CD4-positive, alpha-beta T cell treated with Interleukin-6 at 100 ng/mL for 8 hours (primary cell): ENCODE measurements at places on chromosomes 13 and 19.

DNA sequence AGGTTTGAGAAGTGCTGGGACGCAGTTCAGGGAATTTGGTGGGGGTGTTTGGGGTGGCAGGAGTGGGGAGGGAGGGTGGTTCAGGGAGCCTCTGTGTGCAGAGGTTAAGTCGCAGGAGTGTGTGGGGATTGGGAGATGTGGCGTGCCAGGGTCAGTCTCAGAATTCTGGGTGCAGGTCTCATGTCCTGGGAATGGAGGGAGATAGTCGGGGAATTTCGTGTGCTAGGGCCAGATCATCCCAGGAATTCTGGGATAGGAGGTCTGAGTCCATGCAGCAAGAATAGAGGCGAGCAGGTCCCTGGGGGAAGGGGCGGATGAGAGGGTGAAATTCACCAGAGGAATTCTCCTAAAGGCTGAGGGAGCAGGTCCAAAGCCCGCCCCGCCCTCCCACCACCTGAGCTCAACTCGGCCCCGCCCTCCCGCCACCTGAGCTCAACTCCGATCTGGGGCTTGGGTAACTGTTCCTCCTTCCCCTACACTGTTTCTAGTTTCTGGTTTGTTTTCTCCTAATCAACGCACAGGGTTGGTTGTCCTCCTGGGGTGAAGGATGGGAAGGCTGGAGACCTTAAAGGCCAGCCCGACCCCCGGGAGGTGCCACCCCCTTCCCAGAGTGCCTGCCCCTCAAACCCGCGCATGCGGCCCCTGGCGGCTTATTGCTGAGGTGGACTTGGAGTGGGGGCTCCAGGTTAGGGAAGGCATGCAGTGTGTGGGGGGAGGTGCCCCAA is 15.2 kb downstream of the KCNC3 start:
- no peak for DNase-seq

- DNase-seq: no peak
Measured at GRCh38 chr19:58357481-58358145, 4.3 kb upstream of the A1BG start.

- no peak for DNase-seq
Measured at GRCh38 chr13:98225036-98225940, 48.2 kb upstream of the RNF113B start.

DNA sequence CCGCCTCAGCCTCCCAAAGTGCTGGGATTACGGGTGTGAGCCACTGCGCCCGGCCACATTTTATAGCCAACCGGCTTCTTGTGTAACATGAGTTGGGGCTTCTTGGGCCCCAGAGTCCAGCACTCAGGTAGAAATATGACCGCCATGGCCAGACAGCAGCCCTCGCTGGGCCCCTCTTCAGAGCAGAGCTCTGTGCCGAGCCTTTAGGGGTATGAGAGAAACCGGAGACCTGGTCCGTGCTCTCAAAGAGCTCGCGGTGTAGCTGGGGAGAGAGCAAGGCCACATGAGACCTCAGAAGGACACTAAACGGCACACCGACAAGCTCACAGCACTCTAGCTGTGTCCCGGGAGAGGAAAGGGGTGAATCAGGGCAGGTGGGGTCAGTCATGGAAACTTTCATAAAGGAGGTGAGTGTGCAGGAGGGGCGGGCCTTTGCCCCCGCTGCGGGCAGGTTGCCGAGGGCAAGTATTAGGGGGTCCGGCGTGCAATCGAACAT is 15.8 kb downstream of the ACTN4 start:
- no peak for DNase-seq

GRCh38 chr13:23463661-23464060 is 30.2 kb upstream of the SACS start:
- no peak for DNase-seq

GRCh38 chr13:43937839-43938238 is 58.1 kb downstream of the LACC1 start:
- no peak for DNase-seq

DNA sequence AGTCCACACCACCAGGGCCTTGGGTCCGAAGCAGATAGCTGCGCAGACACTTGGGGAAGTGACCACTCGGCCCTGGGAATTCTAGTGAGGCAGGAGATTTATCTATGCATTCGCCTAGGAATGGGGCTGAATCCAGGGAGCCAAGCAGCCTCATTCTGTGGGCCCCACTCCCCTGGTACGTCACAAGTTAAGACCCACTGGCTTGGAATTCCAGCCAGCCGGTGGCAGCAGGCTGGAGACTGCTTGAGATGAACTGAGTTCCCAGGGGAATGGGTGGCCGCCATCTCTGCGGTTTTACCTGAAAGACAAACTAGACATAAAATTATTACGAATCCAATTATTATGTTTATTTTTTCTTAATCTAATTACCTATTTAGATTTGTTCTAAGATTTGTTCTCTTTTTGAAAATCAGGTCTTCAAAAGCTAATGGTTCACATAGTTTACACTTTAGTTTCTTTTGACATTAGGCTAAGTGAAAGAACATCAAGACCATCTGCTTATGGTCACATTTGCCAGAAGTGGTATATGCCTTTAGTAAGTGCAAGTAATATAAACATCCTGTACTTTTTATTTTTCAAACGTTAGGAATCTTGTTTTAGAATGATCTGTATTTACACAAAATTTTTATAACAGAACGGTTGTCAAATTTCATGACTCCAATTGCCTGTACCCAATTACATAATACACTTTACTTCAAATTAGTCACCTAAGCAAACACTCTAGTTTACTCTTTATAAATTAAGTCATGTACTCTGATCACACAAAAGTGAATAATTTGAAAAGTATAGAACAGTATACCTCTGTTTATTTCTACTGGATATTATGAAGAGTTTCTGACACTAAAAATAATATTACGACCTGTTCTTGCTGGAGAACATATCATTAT is 74.4 kb downstream of the SLITRK6 start:
- no peak for DNase-seq

DNA sequence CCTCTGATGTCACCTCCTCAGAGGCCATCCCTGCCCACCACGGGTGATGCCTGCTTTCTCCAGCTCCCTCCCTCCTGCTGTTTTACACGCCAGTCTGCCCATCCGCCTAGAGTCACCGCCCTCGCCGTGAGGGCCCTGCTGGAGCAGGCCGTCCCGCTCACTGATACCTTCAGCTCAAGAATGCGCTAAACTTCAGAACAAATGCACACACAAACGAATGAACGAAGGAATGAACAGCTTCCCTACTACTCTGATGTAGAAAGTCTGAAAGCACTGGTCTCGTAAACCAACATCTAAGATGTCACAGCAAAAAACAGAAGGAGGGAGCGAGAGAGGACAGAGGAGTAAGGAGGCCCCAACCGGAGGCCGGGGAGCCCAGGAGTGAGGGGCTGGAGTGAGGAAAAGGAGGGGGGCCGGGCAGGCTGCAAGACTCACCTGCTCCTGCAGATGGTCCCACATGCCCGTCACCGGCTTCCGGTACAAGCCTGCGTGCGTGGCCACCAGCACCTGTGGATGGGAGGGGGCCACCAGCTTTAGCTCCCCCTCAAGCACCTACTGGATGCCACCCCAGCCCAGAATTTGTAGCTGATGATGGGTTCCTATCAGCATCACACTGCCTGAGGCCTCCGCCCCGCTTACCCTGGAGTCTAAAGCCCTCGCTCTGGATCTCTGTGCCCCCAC is 4.0 kb downstream of the PNKP start:
- no peak for DNase-seq

- DNase-seq: peak; percentile 94
Measured at GRCh38 chr19:39403331-39404312, 3.0 kb upstream of the ZFP36 start.

DNA sequence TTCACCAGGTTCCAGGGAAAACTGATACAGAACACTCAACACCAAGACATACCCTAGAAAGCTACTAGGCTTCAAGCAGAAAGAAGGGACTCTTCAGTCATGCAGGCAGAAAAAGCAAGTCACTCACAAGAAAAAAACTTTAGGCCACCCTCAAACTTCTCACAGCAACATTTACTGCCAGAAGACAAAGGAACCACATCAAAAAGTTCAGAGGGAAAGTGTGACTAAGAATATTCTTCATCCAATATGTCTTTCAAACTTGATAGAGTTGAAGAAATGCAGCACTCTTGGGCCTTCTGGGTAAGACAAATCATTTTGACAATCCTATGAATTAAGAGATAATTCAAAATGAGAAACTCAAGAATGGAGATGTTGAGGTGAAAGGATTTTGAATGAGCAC is 7.7 kb downstream of the DZIP1 start:
- DNase-seq: no peak

- DNase-seq: no peak
Measured at GRCh38 chr13:52980695-52981094, 47.9 kb upstream of the OLFM4 start.

DNA sequence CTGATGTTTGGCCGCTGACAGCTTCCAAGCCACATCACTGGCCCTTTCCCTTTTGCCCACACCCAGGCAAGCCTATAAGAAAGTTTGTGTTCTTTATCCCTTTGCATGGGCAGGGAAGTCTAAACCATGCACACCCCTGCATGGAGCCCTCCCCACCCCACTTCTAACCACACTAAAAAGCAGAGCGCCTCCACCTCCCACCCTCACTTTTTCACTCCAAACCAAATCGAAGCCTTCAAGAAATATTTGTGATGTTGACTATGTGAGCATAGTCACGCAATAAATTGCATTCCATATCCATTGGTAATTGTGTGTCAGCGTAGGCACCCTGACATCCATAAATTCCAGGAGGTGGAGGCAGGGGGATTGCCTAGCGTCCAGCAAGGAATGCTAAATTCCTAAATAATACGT is 104.4 kb upstream of the LSM14A start:
- no peak for DNase-seq

DNA sequence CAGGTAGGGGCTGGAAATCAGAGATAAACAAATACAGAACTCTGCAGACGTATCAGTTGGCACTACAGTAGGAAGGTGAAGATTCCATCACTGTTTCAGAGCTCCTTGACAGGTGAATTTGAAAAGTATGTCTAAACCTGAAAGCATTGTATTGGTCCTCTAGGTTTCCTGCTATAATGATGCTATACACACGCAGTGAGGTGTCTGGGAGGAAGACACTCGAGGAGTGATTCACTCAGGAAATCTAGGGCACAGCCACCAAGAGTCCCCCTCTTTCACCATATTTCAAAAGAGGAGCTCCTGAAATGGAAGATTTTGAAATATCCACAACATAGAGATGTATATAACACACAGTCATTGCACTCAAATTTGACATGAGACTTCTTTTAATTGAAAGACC is 331.0 kb upstream of the DACH1 start:
- DNase-seq: no peak

- DNase-seq: no peak
Measured at GRCh38 chr13:20717581-20718542, 14.4 kb downstream of the IL17D start.
